ENCODE measurements at places on chromosomes 12 and 14.
A peak's percentile ranks its signal among the peaks of the same experiment; 100 is the strongest.

DNA sequence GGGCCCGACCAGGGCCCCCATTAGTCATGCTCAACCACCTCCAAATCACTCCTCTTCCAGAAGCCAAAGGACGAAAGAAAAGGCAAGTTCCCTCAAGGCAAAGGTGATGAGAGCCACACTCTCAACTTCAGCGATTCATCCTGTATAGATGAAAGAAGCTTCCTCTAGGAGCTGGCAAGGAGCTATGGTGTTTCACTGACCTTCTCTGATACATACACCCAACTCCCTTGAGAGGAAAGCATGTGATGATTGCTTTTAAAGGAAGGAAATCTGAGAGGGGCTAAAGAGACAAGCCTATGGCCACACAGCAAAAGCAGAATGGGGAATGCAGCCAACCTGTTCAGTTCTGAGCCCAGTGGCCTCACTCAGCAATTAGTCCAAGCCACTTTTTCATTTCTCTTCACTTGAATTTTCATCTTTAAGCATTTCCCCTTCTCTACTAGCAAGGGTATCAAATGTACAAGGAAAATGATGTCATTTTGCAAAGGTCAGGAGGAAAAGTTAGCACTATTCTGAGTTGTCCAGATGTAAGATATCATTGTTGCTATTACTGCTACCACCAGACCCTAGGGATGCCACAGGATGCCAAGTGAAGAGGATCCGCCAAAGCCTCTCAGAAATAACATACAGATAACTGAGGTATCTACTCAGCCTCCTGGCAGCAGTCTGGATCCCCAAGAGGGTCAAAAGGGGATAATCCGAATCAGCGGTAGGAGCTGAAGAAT is 82.5 kb downstream of the MAP3K9 start:
- DNase-seq: no peak

- DNase-seq: peak; percentile 74
Observed at GRCh38 chr12:57135527-57136326, 7.4 kb downstream of the LRP1 start.

GRCh38 chr14:58562141-58562540 is 75.6 kb upstream of the DACT1 start:
- no peak for DNase-seq

- no peak for DNase-seq
Observed at GRCh38 chr12:131971226-131971625, 21.5 kb downstream of the EP400 start.

- no peak for DNase-seq
Observed at GRCh38 chr14:52061390-52061789, 7.5 kb downstream of the NID2 start.

DNA sequence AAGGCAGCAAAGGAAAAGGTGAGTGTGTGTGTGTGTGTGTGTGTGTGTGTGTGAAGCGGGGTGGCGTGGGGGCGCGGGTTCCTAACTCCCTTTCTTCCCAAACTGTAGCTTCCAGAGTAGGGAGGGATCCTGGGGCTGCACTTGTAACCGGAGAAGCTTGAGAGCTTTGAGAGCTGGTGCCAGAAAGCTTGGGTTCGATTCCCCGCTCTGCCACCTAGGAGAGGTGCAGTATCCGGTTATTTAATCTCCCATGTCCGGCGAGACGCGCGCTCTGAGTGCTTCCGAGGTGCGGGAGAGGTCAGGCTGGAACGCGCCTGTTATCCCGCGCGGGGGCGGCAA is 7.2 kb upstream of the RACGAP1 start:
- DNase-seq: no peak

GRCh38 chr12:42660117-42660516 is 70.6 kb upstream of the PRICKLE1 start:
- no peak for DNase-seq

DNA sequence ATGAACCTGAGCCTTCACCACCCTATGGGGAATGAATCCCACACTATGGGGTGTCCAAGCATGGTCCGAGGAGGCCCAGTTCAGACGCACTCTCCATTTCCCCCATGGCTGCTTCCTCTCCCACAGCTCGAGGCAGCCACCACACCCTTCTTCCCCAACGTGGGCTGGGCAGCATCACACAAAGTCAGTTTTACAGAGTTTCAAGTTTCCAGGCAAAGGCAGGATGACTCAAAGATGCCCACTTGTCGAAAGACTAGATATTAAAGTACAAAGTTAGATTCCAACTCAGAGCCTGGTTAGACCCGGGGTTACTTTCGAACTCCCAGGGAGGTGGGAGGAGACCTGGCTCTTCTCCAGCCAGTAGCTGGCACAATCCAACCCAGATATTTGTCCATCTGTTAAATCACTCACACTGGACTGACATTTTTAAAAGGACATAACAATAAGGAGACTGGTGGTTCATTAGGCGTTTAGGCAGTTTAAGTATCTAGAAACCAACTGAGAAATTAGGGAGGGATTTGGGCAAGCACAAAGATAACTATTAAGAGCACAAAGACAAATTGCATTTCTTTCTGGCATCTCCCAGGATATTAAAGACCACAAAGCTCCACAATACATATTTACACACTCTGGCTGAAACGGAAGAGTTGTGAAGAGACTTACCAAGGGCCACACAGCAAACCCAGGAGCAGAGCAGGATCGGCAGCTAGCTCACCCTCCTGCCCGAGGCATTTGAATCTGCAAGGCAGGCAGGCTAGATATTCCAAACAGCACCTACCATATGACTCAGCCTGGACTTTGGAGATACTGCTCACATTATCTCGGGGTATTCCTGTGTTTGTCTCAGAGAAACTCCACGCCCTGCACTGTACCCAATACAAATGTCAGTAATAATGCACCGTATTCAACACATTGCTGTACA is 34.8 kb downstream of the TMCC3 start:
- peak; percentile 59 for DNase-seq

GRCh38 chr14:105312973-105313372 is 1.6 kb upstream of the PACS2 start:
- no peak for DNase-seq

DNA sequence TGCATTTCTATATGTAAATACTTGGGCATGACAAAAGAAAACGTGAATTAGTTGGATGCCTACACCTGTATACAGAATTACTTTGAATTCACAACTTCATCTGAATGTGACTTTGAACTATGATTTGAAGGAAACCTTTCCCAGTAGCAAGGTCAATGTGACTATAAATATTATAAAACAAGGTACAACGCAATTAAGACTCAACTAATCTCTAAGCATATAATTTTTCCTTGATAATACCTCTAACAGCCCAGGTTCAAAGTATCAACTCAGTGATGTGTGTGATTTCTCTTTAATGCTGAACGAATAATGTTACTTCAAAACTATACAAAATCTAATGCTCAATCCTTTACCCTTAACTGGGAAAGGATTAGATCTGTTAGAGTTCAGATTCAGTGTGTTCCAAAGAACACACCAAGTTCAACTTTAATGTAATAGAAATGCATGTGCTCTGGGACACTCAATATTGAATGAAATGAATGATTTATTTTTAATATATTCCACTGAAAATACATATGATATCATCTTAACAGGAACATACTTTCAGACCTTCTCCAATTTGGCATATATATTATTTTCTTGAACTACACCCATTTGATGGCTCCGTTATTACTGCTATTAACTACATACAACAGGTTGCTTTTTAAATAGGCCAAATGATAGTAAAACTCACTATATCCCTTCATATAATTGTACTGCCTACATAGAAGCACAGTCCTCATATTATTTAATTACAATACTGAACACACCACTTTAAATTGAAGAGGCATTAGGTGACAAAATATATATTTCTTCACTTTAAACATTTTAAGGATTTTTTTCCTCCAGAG is 40.1 kb upstream of the MTERF2 start:
- DNase-seq: no peak

- DNase-seq: no peak
Observed at GRCh38 chr12:109253913-109254544, 55.1 kb downstream of the FOXN4 start.

GRCh38 chr14:75254381-75254822 is 24.2 kb upstream of the FOS start:
- DNase-seq: no peak

- DNase-seq: peak; percentile 6
Observed at GRCh38 chr14:49516286-49516685, 69.9 kb downstream of the RPS29 start.

DNA sequence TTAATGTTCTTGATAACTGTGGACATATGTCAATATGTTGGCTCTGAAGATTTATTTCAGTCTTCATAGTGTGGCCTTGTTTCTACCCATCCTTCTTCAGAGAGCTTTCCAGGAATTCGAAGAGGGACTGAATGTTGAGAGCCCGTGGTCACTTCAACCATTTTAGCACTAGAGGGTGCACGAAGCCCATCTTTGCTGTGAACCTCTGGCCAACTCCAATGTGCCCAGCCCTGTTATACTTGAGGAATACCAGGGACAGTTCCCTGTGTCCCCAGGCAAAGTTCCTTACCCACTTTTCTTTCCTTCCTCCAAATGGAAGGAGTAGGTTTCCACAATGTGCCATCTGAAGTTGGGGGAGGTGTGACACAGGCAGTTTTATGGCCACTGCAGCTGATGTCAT is 603.5 kb downstream of the RPL10L start:
- DNase-seq: peak; percentile 17

- DNase-seq: peak; percentile 78
Observed at GRCh38 chr14:103382376-103382775, 2.8 kb upstream of the MARK3 start.
